ENCODE measurements at places on chromosomes 3 and 15. TPM values are rescaled to one million over a fixed set of nuclear protein-coding genes. Genes with fewer than 3 reads are reported as not detected.

The CHRNA5 gene
- 6.8 TPM for total RNA-seq

DNA sequence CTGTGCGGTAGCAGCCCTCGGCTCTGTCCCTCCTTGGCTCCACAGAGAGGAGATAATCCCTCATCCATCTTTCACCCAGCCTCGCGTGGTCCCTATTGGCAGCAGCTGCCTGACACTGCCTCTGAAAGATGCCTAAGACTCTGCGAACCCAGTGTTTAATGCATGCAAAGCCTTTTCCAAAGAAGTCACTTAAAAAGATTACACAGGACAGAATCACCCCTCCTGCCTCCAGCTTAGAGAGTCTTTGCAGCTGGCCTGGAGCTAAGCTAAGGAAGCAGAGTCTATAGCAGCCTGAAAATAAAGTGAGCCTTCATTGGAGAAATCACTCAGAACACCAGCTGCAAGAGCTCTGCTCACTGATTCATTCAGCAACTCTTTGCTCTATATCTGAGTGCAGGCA is 247.2 kb downstream of the SHQ1 start:
- no peaks in the 10 kb centered on the region for H3K4me1 ChIP-seq
- H3K36me3 ChIP-seq, result no peaks in the 10 kb centered on the region
- no peak overlapping the region for H3K4me3 ChIP-seq

The ARPP21 gene
- not detected for total RNA-seq

DNA sequence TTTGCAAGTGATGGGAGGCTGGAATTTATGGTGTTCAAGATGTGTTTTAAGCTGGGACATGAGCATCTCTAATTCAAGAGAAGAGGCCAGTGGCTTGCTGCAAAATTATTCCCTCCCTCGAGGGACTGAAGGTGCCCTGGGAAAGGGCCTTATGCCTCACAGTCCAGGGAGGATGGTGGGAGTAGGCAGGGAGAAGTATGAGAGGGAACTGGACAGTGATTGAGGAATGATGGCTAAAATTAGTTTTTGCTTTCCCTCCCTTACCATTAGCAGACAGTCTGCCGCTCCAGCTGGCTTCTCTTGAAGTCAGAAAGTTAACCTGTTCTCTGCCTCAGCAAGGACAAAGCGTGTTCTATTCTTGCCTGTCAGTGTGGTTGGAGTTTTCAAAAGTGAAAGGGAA is 139.8 kb upstream of the SEMA6D start:
- H3K27ac ChIP-seq, result no peak overlapping the region
- no peaks in the 10 kb centered on the region for H3K4me1 ChIP-seq
- no peaks in the 10 kb centered on the region for H3K27me3 ChIP-seq
- H3K4me3 ChIP-seq, result no peak overlapping the region

DNA sequence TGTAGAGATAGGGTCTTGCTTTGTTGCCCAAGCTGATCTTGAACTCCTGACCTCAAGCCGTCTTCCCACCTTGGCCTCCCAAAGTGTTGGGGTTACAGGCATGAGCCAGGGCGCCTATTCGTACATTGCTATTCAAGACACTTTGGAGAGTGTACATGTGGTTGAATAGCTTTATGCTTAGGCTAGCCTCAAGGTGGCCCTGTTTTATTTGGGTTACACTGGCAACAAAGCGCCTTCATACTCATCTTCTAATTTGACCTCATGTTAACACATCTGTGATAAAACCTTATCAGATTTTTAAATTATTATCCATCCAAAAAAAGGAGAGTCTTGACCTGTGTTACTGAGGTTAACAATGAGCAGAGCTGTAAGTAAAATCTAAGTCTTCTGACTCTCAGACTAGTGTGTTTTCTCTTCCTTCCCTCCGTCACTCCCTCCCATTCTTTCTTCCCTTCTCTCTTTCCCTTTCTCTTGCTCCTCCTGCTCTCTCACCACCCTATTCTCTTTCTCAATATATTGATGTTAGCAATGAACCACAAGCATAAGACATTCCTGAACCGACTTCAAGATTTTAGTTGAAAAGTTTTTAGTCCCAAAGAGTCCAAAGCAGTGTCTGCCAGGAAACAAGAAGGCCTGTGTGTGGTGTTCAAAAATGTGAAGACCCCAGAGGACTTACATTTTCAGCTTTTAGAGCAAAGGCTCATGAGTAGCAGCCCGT is 603.7 kb upstream of the CFAP20DC start:
- no peaks in the 10 kb centered on the region for H3K4me1 ChIP-seq
- no peak overlapping the region for H3K4me3 ChIP-seq
- peaks cover 4% of the 10 kb centered on the region for H3K27me3 ChIP-seq

- H3K36me3 ChIP-seq, result peaks cover 33% of the 10 kb centered on the region
- no peak overlapping the region for H3K27ac ChIP-seq
- H3K27me3 ChIP-seq, result no peaks in the 10 kb centered on the region
These were observed 76.7 kb upstream of the SATB1 start for GRCh38 chr3:18501679-18502343.

The PCLAF gene
- total RNA-seq, result 138 TPM

The PDZRN3 gene
- not detected for total RNA-seq

GRCh38 chr15:78059110-78059839 is 18.2 kb downstream of the TBC1D2B start:
- DNase-seq, result no peak
- H3K27ac ChIP-seq, result peak overlapping the region; percentile 27
- peaks cover 9% of the 10 kb centered on the region for H3K36me3 ChIP-seq
- H3K27me3 ChIP-seq, result no peaks in the 10 kb centered on the region
- H3K4me3 ChIP-seq, result no peak overlapping the region

DNA sequence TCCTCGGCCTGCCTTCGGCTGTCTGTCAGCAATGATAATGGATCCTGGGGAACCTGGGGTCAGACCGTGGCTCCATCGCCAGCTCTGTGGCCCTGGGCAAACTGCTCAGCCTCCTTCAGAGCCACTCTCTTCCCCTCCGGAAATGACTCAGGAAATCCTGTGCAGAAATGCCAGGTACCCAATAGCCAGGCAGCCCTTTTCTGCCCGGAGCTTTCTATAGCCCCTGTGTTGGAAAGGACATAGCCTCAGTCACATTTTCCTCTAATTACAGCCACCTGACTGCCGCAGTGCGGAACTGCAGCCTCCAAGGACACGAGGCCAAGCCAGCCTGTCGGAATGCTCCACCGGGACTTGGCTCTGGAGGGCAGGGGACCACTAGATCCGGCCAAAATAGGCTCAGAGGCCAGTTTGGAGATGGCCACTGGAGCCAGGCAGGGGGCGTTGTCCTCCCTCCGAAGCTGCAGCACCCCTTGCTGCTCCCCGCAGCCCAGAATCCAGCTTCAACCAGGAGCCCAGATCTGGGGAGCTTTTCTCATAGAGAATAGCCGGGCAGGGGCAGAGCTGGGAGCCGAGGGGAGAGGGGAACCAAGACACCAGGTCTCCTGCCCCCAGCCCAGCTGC is 11.6 kb upstream of the ZXDC start:
- no peaks in the 10 kb centered on the region for H3K36me3 ChIP-seq
- DNase-seq, result peak; percentile 44
- no peaks in the 10 kb centered on the region for H3K27me3 ChIP-seq
- H3K27ac ChIP-seq, result peak overlapping the region; percentile 57

GRCh38 chr15:84648539-84648938 is 5.5 kb downstream of the WDR73 start:
- no peak for DNase-seq
- H3K4me3 ChIP-seq, result no peak overlapping the region

DNA sequence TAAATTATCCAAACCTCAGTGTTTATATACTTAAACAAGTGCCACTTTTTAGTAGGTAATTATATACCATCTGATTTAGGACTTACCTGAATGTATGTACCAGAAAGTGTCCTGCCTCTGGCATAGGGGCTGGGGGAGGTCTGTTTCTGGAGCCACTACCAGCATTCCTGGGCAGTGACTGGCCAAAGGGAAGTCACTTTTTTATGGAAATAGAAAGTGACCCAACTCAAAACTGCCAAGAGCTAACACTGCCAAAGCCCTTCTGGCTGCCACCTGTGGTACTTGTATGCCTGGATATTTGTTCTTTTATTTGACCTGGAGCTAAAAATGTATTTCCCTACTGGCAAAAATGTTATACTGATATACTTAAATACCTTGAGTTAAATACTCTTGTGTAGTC is 42.7 kb downstream of the ESYT3 start:
- no peak for DNase-seq
- H3K36me3 ChIP-seq, result no peaks in the 10 kb centered on the region
- peaks cover 17% of the 10 kb centered on the region for H3K27me3 ChIP-seq
- no peak overlapping the region for H3K27ac ChIP-seq
- no peak overlapping the region for H3K4me3 ChIP-seq

GRCh38 chr3:149898771-149899170 is 71.9 kb downstream of the PFN2 start:
- H3K27me3 ChIP-seq, result no peaks in the 10 kb centered on the region
- no peak overlapping the region for H3K27ac ChIP-seq
- peaks cover 23% of the 10 kb centered on the region for H3K36me3 ChIP-seq
- DNase-seq, result no peak

The PRR20G gene
- not detected for total RNA-seq

GRCh38 chr15:85129881-85130280 is 148.2 kb downstream of the PDE8A start:
- DNase-seq, result no peak
- no peak overlapping the region for H3K27ac ChIP-seq
- peaks cover 1% of the 10 kb centered on the region for H3K4me1 ChIP-seq
- H3K4me3 ChIP-seq, result no peak overlapping the region

DNA sequence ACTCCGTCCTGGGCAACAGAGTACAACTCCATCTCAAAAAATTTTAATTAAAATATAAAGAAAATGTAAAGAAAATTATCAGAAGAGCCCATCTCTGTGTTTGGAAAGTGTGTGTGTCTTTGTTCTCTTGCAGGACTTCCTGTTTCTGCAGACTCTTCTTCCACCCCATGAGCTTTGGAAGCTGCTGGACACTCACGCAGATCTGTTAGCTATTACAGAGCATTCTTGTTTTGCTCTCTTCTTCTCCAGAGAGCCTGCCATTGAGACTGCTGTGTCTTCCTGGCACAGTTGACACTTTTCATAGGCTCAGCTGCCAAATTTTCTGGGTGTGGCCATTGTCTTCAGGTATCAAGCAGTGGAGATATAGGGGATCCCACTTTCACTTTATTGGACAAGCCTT is 6.0 kb upstream of the CCR8 start:
- H3K36me3 ChIP-seq, result peaks cover 25% of the 10 kb centered on the region
- peak overlapping the region; percentile 63 for H3K27ac ChIP-seq
- H3K27me3 ChIP-seq, result peaks cover 13% of the 10 kb centered on the region
- no peak overlapping the region for H3K4me3 ChIP-seq
- DNase-seq, result no peak

DNA sequence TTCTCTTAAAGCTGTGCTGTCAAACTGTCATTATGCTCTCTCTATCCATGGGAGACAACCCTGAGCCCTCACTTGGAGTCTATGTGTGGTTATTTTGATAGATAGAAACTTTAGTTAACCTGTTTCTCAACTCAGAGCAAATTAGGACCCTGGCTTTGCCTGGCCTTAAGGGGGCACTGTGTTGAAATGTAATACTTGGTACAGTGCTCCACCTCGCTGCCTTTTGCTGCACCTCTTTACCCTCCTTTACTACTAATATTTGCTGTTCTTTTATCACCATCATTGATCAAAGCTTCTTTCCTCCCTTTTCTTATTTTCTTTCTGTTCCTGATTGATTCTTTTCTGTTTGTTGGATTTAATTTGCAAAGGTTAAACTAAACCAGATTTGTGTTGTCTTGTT is 34.3 kb downstream of the STT3B start:
- peaks cover 15% of the 10 kb centered on the region for H3K36me3 ChIP-seq
- no peak overlapping the region for H3K4me3 ChIP-seq
- no peak for DNase-seq
- no peak overlapping the region for H3K27ac ChIP-seq

- no peaks in the 10 kb centered on the region for H3K4me1 ChIP-seq
- DNase-seq, result no peak
- no peaks in the 10 kb centered on the region for H3K36me3 ChIP-seq
- no peak overlapping the region for H3K4me3 ChIP-seq
- H3K27me3 ChIP-seq, result no peaks in the 10 kb centered on the region
- no peak overlapping the region for H3K27ac ChIP-seq
These were observed 197.9 kb downstream of the RYR3 start for GRCh38 chr15:33508703-33509102.

- H3K27ac ChIP-seq, result no peak overlapping the region
- H3K36me3 ChIP-seq, result no peaks in the 10 kb centered on the region
- no peak for DNase-seq
- peaks cover 19% of the 10 kb centered on the region for H3K27me3 ChIP-seq
These were observed 727.8 kb upstream of the CFAP20DC start for GRCh38 chr3:59777667-59778077.

GRCh38 chr15:101170568-101171350 is 81.1 kb downstream of the CHSY1 start:
- DNase-seq, result no peak
- peaks cover 43% of the 10 kb centered on the region for H3K4me1 ChIP-seq
- no peaks in the 10 kb centered on the region for H3K27me3 ChIP-seq
- peaks cover 32% of the 10 kb centered on the region for H3K36me3 ChIP-seq
- H3K4me3 ChIP-seq, result no peak overlapping the region
- H3K27ac ChIP-seq, result no peak overlapping the region

The IL16 gene
- 144 TPM for total RNA-seq

The C2CD4B gene
- 0.23 TPM for total RNA-seq

DNA sequence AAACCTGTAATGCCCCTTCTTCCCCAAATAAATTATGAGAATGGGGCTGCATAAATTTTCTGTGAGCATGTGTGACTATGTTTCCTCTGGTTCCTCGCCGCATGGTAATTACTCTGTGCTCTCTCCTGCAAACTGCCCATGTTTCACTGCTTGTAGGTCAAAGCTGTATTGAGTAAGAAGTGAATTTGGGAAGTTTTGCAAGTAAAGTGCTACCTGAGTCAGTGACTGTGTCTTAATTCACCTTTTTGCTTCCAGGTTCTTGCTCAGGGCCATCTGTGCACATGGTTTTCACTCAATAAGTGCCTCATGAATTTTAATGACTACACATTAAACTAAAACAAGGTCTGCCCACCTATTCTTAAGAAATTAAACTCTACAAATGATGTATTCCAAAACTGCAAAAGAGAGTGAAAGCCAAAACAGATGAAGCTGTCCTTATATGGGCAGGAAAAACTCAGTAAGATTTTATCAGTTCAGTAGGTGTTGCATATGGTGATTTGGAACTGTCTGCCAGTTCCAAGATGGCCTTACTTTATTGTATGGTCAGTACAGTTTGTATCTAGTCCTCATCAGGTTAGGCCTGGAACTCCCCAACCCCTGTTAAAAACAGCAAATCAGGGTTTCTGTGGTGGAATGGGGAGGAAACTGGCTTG is 100.0 kb downstream of the LPP start:
- peaks cover 23% of the 10 kb centered on the region for H3K4me1 ChIP-seq
- no peaks in the 10 kb centered on the region for H3K27me3 ChIP-seq
- DNase-seq, result no peak
- peaks cover 14% of the 10 kb centered on the region for H3K36me3 ChIP-seq

DNA sequence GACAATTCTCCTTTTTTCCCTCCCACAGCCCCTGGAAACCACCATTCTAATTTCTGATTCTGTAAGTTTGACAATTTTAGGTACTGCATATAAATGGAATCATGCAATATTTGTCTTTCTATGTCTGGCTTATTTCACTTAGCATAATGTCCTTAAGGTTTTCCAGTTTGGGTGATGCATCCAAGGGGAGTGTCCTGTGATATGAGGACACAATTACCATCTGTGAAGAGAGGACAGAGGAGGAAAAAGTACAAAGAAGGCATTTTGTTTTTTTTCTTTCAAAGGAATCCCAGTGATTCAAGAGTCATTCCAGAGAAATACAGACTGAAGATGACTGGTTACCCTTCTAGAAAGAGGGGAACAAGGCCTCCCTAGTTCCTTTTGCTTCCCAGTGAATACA is 514.7 kb upstream of the TGFBR2 start:
- H3K4me3 ChIP-seq, result no peak overlapping the region
- no peak overlapping the region for H3K27ac ChIP-seq
- peaks cover 3% of the 10 kb centered on the region for H3K27me3 ChIP-seq
- no peak for DNase-seq

- DNase-seq, result no peak
- no peak overlapping the region for H3K27ac ChIP-seq
- no peaks in the 10 kb centered on the region for H3K4me1 ChIP-seq
- no peak overlapping the region for H3K4me3 ChIP-seq
- H3K36me3 ChIP-seq, result no peaks in the 10 kb centered on the region
- H3K27me3 ChIP-seq, result no peaks in the 10 kb centered on the region
These were observed 428.8 kb upstream of the ONECUT1 start for GRCh38 chr15:53218666-53219580.

The PLIN1 gene
- not detected for total RNA-seq

Data from activated CD8-positive, alpha-beta memory T cell treated with anti-CD3 and anti-CD28 coated beads, Interleukin-2, amount 10 ng/mL, durations not matched to agents 7 days and 5 days (primary cell).